Thyroid gland (tissue), 4 donors: ENCODE measurements at places on chromosomes 5 and 9. TPM values are rescaled to one million over a fixed set of nuclear protein-coding genes. Genes with fewer than 3 reads are reported as not detected.

GRCh38 chr5:134005417-134006061, 764 bp upstream of the VDAC1 start:
- DNase-seq, result peak; percentile 51

DNA sequence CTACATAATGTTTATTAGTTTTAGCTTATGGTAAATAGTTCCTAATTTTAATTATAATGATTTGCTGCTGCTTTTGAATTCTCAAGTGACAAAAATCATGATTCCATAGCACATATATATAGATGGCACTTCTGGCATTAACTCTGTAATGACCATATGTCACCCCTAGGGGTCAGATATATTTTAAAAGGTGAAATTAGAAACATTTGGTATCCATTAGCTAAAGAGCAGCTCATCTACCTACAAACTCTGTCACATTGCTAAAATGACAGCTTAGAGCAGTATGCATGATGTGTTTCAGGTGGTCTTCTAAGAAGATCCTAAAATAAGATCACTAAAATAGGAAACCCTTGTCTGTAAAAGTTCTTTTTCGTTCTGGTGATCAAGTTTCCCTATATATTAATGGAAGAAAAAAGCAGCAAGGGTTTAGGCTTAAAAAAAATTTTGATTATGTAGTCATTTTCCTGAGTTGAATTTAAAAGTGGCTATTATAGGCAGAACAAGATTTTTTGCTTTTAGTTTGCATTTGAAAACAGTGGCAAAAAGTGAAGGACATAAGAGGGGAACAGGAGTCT, 157.7 kb upstream of the POU5F2 start:
- no peak for DNase-seq

GRCh38 chr9:119283078-119283794, 86.0 kb downstream of the BRINP1 start:
- peak; percentile 75 for DNase-seq

TEX48 gene
- not detected for total RNA-seq

DNA sequence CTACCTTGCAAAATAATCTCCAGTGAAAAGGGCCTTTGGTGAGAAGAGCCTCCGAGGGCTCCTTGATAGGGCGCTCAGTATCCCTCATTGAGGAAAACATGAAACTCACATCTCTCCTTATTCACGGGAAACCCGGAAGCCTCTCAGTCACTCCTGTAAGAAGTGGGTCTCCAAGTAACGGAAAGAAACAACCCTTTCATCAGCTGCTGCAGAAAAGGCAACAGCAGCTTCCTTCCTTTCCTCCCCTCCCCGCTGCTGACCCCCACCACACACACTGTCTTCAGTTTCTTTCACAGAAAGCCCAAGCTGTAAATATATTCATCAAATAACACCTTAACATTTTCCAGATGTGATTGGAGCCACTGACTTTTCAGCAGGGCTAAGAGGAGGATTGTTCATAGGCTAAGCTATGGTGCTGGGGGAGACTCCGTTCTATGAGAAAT, 81.4 kb downstream of the C9orf152 start:
- DNase-seq, result no peak

FBP1 gene
- 21.2 TPM for total RNA-seq

JAK2 gene
- total RNA-seq, result 14.6 TPM

KLHL9 gene
- 31.0 TPM for total RNA-seq

IL13 gene
- not detected for total RNA-seq

GRCh38 chr5:130965360-130965759, 199.7 kb downstream of the HINT1 start:
- no peak for DNase-seq

ARID3C gene
- not detected for total RNA-seq

- no peak for DNase-seq
Observed at GRCh38 chr9:113269355-113269754, 6.0 kb downstream of the CDC26 start.

- no peak for DNase-seq
Observed at GRCh38 chr5:179267071-179267670, 78.1 kb downstream of the ADAMTS2 start.

SIT1 gene
- total RNA-seq, result 3.8 TPM

GRCh38 chr5:56350597-56351170, 117.6 kb upstream of the ANKRD55 start:
- peak; percentile 26 for DNase-seq

- DNase-seq, result no peak
Observed at GRCh38 chr5:139204196-139204595, 6.0 kb upstream of the SIL1 start.

DNA sequence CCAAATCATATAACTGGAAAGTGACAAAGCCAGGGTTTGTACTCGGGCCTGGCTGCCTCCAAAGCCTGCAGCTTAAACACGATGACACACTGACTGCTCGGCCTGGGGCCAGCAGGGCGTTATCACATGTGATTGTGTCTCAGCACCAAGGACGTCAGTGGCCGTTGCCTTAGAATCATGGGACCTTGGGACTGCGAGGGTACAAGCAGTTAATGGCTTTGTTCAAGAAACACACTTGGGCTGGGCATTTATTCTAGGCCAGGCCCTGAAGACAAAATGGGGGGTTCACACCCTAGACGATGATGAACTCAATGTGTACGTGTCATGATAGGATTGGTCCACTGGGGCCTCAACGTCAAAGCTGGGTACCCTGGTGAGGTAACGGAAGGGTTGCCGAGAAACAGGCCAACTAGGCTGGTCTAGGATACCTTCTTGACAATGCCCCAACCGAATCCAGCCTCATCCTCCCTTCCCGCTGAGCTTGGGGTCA, 13.0 kb downstream of the SH3PXD2B start:
- DNase-seq, result no peak

GRCh38 chr9:85172001-85172978, 502.8 kb downstream of the NTRK2 start:
- no peak for DNase-seq
